CD4-positive, alpha-beta T cell treated with Interleukin-12 subunit alpha and Interleukin-12 subunit beta, for 1 hour (primary cell): ENCODE measurements at places on chromosomes 11 and 22.
A peak's percentile ranks its signal among the peaks of the same experiment; 100 is the strongest.

- no peak for DNase-seq
These were observed 44.3 kb downstream of the RASSF10 start for GRCh38 chr11:13053255-13053917.

GRCh38 chr11:69542314-69543168 lies 61.1 kb downstream of the LINC01488 start:
- no peak for DNase-seq

- DNase-seq: no peak
These were observed 42.5 kb downstream of the GALNT18 start for GRCh38 chr11:11579012-11579988.

DNA sequence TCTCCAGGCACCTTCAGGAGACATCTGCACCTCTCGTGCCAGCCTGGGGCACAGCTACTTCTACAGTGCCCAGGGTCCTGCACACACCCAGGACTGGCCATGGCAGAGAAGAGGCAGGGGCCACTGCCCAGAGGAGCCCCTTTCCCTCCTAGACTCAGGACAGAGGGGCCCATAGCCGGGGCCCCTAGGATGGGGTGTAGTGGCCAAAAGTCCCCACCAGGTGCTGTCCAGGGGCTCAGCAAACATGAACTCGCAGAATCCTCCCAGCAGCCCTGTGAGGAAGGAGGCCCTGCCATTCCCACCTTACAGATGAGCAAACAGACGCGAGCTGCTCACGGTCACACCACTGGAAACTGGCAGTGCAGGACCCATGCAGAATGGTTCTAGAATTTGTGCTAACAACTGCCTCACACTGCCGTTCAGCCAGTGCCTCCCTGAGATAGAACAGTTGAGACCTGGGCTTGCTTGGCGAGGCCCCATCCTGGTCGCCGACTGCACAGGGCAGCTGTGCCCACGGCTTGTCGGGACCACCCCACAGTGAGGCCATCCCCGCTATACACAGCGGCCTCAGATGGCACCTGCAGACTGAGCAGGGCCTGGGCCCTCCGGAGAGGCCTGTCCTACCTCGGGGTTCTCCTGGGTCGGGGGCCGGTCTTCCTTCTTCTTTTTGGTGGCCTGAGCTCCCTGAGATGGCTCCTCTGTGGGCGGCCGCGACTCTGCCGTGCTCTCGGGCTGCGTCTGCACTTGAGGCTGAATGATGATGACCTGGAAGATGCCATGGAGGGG lies 96.4 kb downstream of the PHF21B start:
- no peak for DNase-seq

- no peak for DNase-seq
These were observed 125.6 kb downstream of the TRPC6 start for GRCh38 chr11:101458161-101458560.

- no peak for DNase-seq
These were observed 13.0 kb upstream of the EIF3D start for GRCh38 chr22:36541831-36542411.

GRCh38 chr11:70076461-70076931 lies 1.6 kb upstream of the ANO1 start:
- DNase-seq: no peak

DNA sequence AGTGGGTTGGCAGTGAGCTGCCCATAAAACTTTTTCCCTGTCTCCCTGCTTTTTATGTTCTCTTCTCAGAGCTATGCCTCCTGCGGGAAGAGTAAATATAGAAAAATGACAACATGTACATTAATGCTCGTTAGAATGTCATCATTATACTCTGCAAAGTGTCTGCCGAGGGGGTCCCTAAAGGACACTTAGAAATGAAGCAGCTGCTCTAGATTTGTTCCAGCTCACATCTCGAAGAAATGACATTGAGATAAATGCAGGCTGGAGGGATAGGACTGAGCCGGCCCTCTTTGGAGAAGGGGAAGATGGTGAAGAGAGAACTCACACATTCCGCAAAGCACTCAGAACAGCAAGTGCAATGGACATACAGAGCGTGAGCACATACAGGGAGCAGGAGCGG lies 240.0 kb downstream of the NXPE2 start:
- DNase-seq: no peak

DNA sequence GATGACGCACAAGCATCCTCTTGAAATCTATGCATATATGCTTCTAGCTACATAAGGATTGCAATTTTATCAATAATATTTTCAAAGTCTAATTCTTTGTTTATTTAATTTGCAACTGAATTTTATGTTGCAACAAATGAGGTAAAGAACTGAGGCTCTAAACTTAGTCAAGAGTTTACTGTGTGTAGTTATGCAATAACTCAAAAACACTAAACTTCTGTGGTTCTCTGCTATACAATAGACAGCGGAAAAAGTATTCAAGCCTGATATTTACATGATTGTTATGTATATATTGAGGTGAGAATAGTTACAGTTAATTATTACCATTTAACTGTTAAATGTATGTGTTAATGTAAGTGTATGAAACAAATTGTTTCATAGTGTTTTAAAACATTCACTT lies 32.9 kb downstream of the MSANTD4 start:
- DNase-seq: no peak

GRCh38 chr11:75534259-75535069 lies 8.7 kb upstream of the GDPD5 start:
- DNase-seq: no peak

DNA sequence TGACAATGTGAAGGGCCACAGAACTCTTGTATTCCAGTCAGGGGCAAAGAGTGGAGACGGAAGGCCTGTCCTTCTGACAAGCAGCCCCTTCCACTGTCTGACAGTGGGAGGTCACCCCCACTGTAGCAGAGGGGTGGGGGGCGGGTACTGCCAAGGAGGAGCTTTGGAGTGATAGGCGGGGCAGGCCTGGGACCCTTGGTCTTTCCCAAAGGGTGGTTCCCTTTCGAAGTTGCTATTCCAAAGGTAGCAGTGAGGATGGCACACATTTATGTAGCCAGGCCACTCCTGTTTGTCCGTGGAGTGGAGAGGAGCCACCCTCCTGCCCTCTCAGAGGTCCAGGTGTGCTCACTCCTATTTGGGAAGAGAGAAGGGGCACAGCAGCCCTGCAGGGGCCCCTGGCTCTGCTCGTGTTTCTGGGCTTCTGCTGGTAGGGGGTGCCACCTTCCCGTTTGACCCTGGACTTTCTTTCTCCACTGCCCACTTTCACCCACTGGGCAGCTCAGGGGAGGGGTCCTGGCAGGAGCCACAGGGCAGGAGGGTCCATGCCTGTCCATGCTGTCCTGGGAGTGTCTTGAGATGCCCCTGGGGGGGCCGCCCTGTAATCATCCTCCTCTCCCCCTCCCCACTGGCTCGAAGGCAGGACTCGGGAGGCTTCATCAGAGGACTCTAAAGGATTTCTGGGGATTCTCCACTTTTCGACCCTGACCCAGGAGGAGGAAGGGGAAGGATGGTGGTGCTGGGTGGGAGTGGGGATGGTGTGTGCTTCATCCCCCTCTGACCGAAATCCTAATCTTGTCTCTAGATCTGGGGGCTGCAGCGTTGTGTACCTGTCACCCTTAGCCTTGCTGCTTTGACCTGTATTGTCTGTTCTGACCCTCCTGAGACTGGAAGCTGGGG lies 994 bp downstream of the TAGLN start:
- no peak for DNase-seq

DNA sequence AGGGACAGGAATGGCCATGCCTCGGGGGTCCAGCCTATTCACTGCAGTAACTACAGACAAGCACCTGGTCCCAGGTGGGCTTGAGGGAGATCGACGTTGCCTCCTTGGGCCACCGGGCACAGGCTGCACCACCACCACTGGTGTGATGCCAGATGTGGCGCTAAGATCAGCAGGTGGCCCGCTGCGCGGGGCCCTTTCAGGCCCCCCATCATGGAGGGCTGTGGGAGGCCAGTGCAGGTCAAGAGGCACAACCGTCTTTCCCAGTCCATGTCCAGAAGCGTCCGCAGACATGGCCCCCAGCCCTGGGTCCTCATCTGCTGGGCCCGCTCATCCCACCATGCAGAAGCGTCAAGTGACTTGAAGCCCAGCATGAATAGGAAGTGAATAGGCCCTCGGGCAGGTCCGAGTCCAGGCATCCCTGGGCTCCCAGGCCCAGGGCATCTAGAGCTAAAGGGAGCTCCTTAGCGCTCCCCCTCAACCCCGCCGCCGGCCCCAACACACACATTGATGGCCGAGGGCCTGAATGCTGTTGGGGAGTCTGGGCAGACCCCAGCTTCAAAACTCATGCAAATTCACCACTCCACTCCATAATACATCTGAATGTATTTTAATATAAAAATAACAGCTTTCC lies 18.3 kb downstream of the FADS3 start:
- no peak for DNase-seq

DNA sequence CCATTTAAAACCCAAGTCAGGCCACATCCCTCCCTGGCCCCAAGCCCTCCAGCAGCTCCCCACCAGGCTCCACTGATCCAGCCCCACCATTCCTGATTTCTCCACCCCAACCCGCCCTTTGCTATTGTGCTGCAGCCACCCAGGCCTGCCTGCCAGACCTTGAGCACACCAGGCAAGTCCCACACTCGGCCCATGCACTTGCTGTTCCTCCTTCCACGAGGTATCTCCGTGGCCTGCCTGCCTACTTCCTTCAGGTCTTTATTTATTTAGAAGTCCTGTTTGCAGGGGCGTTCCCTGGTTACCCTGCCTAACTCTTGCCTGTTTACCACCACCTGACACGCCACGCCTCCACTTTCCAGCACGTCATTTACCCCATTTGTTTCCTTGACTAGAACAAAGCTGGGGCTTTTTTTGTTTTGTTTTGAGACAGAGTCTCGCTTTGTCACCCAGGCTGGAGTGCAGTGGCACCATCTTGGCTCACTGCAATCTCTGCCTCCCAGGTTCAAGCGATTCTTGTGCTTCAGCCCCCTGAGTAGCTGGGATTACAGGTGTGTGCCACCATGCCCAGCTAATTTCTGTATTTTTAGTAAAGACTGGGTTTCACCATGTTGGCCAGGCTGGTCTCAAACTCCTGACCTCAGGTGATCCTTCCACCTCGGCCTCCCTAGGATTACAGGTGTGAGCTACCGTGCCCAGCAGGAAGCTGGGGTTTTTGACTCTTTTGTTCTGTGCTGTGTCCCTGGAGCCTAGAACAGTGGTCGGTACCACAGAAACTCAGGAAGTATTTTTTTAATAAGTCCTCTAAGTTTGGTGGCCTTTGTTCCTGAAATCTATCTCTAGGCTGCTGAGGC lies 6.7 kb downstream of the CENPM start:
- DNase-seq: peak; percentile 97

GRCh38 chr11:67657300-67657699 lies 6.8 kb upstream of the ACY3 start:
- DNase-seq: no peak

DNA sequence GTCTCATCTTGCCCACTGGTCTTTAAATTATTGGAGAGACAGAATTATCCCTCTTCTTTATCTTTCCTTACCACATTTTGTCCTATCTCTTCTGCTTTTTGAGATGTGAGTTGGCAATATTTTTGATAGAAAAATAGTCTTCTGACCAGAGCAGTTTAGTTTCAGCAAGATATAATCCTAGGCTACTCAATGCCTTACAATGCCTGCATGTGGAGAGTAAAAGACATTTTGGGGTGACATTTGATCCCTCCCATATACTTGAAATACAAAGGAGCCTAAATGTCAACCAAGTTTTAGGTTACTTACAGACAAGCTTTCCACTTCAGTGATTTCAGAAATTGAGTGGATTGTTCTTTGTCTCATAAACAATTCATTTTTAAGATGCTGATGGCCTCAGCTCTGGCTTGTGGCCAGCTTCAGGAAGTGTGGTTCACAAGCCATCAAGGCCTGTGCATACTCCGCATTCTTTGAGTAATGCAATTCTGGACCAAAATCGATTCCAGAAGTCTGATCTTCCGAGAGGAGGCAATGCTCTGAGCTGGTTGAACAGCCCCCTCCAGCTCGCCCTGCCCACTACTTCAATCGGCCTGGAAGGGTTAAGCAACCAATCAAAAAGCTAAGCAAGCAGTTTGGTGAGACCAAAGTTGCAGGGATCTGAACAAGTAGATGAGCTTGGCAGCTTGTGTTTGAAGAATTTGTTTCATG lies 274.4 kb downstream of the BLID start:
- DNase-seq: no peak

DNA sequence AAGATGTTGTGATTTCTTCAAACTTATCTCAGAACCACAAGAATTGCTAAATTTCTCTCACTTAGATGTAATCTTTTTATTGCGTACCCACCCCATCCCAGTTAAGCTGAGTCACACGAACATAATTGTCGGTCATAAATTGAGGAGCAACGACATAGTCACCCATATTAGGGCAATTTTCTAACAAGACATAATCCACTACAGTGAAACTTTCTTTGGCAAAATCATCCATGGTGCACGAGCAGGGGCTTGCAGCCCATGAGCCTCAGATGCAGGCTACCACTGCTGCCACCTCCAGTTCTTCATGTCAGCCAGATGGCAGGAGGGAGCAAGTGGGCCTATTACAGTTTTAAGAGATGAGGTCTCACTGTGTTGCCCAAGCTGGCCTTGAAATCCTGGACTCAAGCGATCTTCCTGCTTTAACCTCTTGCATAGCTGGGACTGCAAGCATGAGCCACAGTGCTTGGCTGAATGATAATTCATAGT lies 70.3 kb upstream of the GRK2 start:
- no peak for DNase-seq

GRCh38 chr11:101341578-101341977 lies 212.0 kb upstream of the PGR start:
- DNase-seq: no peak

GRCh38 chr22:38467438-38467903 lies 425 bp upstream of the KDELR3 start:
- DNase-seq: no peak

DNA sequence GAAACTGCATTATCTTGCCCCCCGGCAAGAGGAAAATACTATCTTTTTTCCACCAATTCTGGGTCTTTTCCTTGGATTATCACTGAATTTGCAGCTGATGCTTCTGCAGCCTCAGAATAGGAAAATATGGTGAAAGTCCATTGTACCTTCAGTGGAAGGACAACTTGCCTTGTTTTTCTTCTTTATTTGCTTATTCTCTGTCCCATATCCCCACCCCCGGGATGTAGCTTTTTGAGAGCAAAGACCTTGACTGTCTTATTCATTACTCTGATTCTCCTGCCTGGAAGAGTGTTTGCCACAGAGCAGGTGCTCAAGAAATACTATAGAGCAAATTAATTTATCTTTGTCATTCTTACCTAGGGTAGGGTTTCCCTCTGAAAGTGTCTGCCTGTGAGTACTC lies 29.5 kb downstream of the UBASH3B start:
- DNase-seq: no peak

DNA sequence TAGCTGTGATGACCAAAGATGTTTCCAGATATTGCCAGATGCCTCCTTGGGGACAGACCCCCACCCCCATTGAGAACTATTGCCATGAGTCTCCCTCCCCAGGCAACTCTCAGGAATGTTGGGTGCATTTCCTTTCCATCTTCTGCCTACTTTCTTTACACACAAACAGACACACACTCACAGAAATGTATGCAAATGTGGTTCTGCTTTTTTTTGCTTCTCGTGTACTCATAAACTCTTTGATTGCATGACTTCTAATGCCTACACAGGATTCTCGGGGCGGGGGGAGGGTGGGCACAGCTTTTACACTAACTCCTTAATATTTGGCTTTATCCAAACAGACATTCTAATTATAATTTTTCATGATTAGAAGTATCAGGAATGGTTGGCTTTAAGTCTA lies 53.3 kb upstream of the SUSD2 start:
- DNase-seq: no peak
